ENCODE measurements at places on chromosomes 5 and 9. TPM values are rescaled to one million over a fixed set of nuclear protein-coding genes. Genes with fewer than 3 reads are reported as not detected.

Gene PALM2AKAP2
- total RNA-seq = 20.6 TPM

Gene NRARP
- total RNA-seq = not detected

Gene CCL27
- total RNA-seq = 0.18 TPM

Gene PLPP6
- total RNA-seq = 3.4 TPM

Gene CSF2
- total RNA-seq = not detected

Gene LHFPL2
- total RNA-seq = 11.3 TPM

Gene ASPN
- under 0.01 TPM for total RNA-seq

Gene KIF20A
- total RNA-seq = 106 TPM

Gene NTRK2
- under 0.01 TPM for total RNA-seq

All from IMR-90 (cell line).